ENCODE measurements at places on chromosomes 6 and 20.
A peak's percentile ranks its signal among the peaks of the same experiment; 100 is the strongest.

- peak; percentile 66 for DNase-seq
Observed at GRCh38 chr6:73579851-73580246, 59.0 kb upstream of the EEF1A1 start.

DNA sequence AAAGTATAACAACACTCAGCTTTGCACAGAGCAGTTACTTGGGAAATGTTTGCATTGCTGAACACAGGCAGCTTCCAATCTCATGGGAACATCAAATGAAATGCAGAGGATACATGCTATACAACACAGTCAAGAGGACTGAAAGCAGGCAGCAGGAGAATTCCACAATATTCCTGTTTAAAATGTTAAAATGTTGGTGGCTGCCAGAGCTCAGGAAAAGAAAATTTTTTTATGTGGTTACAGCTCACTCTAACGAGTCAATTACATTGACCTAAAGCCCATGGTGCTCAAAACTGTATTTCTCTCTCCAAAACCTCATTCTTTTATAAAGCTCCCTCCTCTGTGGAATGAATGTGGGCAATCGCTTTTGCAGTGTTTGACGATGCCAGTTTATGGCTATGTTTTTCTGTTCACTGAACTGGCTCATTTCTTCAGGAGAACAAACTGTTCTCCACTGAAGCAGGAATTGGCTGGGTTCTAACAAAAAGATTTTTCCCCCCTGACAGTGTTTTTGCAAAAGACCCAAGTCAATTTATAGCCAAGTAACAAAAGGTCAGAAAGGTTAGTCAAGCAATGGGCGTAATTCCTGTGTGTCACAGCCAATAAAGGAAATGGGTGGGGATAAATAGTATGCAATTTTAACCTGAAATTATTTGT, 69.0 kb downstream of the ZHX3 start:
- DNase-seq: no peak

DNA sequence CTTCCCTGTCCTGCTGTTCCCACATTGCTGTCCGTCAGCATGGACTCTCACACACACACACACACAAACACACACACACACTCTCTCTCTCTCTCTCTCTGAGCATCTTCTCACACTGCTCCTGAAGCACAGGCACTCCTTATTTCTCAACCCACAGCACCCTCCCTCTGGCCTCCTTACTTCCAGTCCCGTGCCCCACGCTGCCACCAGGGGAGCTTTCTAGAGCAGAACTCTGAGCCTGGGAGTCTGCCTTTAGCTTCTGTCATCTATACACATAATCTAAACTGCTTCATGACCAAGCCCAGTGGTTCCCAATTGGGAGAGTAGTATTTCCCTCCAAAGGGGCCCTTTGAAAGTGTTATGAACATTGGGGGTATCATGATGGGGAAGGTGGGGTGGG, 29.1 kb downstream of the HECA start:
- no peak for DNase-seq

- DNase-seq: no peak
Observed at GRCh38 chr6:161001421-161001820, 9.9 kb downstream of the MAP3K4 start.

GRCh38 chr20:38267296-38267695, 6.8 kb upstream of the KIAA1755 start:
- DNase-seq: peak; percentile 94

DNA sequence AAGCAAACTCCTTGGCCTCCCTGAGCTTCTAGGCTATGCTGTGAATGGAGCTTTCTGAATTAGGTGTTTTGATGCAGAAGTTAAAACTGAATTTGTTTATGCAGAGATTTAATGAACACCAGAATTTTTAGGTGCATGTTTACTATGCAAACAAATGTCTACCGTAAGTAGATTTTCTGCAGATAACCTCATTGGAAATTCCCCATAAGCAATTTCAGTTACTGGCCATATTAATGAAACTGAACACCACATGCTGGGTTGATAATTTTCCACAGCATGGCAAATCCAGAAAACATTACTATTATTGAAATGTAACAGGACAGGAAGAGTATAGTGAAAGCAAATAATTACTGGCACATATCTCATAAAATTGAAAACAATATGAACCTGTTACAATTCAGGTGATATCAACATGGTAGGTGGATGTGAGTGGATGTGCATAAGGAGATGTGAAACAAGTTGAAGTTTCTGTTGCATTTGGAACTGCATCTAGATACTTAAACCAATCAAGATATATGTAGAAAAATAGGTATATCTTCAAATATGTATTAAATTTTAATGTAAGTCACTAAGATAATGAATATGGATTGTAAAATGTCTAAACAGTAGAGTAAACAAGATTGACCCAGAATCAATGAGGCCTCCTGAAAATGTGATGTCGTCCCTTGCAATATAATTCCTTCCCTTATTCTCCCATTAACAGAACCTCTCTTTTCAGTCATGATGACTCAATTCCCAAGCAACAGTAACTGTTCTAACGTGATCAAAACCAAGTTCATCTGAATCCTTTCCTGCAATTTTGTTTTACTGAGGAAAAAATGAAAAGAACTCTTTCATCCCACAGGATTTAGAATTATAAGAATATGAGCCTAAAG, 11.0 kb downstream of the PTCHD4 start:
- no peak for DNase-seq

DNA sequence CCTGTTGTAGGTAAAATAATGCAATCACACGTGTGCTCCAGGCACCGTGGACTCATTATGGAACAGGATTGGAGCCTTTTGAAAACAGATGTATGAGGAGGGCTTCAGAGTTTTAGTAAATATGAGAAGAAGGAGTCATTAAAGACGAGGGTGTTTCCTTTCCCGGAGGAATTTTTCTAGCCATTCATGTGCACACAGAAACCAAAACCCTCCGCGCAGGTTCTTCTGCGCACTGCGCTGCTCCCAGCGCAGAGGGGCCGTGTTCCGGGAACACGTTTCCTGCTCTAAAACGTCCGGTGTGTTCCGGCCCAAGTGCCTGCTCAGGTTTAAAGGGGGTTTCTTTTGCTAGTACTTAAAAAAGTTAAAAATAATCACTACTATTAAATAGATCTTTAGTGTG, 11.6 kb downstream of the GPR31 start:
- no peak for DNase-seq

DNA sequence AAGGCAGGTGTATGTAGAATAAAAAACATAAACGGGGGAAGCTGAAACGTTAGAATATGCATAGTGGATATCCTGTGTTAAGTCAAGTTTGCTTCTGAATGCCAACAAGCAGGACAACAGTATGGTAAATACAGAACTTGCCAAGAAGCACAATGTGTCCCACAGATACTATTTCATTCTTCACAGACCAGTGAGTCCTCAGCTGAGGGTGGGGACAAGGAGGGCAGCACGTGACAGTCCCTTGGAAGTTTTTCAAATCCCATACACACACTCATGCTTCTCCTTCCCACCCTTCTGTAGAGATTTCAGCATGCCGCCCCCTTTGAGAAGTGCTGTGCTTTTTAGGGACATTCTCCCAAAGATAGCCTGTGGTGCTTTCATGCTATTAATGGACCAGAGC, 268.5 kb upstream of the ECI2 start:
- no peak for DNase-seq

- no peak for DNase-seq
Observed at GRCh38 chr6:98695091-98695801, 139.1 kb upstream of the POU3F2 start.

DNA sequence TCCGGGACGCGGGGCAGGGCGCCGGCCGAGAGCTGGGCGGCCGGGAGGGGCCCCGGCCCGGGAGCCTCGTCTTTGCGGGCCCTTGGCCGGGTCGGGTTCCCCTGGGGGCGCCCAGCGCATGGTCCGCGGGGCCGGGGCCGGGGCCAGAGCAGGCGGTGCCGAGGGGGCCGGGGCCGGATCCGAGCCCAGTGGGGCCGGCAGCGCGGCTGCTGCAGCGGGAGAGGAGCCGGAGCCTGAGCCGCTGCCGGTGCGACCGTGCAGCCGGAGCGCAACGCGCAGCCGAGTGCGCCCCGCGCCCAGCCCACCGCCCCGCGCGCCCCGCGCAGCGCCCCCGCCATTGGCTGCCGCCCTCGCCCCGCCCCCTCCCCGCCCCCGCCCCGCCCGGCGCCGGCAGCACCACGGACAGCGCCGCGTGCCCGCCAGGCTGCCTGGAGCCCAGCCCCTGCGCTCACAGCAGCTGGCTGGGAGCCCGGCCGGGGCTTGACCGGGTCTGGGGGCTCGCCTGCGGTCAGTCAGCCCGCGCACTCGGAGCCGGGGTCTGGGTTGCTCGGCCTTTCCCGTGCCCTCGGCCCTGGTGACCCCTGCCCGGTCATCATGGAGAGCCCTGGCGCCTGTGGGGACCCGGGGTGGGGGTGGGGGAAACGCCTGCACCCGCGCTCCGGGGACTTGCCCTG, at the start of gene HRH3:
Gene HRH3, minus strand, starts transcription at position 287 of the 674 bp plus-strand sequence. CDS start 308 bp downstream, outside the sequence.
- no peak for DNase-seq

- DNase-seq: no peak
Observed at GRCh38 chr6:73688351-73688750, 7.7 kb upstream of the CD109 start.

GRCh38 chr6:99132026-99132635, 184.4 kb upstream of the FBXL4 start:
- no peak for DNase-seq

GRCh38 chr20:20362774-20363433, 5.0 kb upstream of the INSM1 start:
- peak; percentile 9 for DNase-seq
